ENCODE measurements at places on chromosomes 1 and 21. TPM values are rescaled to one million over a fixed set of nuclear protein-coding genes. Genes with fewer than 3 reads are reported as not detected.

DNA sequence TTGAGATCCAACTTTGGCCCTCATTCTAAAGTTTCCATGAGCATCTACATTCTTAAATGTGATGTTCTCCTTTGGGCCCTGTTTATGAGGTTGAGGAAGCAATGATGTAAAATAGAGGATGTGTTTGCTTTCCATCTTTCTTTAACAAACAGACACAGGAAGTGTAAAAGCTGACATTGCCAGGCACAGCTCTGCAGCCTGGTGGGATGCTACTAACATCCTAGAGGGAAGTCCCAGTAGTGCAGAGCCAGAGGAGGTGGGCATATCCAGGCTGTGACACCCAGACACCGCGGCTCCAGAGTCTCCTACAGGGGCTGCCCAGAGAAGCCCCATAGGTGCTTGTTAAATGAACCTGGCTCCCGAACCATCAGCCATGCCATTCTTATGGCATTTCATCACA lies 16.2 kb downstream of the OLFML2B start:
- no peaks in the 10 kb centered on the region for H3K36me3 ChIP-seq
- H3K27me3 ChIP-seq: no peaks in the 10 kb centered on the region
- no peak overlapping the region for H3K4me3 ChIP-seq
- peaks cover 14% of the 10 kb centered on the region for H3K4me1 ChIP-seq
- H3K27ac ChIP-seq: no peak overlapping the region
- no peak for DNase-seq

The EIF2D gene
- 158 TPM for total RNA-seq

DNA sequence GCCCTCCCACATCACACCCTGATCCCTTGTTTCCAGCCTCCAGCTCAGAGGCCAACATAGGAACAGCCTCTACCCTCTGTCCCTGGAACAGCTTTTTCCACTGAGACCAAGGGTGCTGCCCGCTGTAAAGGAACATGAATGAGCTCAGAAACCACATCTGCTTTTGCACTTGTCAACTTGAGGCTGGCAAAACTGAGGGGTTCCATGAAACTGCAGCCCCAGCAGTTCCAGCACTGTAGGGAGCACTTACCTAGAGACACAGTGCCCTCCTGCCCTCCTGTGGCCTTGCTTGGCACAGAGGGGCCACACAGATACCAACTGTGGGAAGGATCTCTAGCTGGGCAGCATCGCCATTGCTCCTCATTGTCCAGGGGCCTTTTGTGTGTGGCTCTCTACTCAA lies 51.7 kb downstream of the ITPKB start:
- peaks cover 100% of the 10 kb centered on the region for H3K4me1 ChIP-seq
- peaks cover 15% of the 10 kb centered on the region for H3K36me3 ChIP-seq
- peak overlapping the region; percentile 73 for H3K4me3 ChIP-seq
- DNase-seq: peak; percentile 49
- peak overlapping the region; percentile 96 for H3K27ac ChIP-seq

- no peaks in the 10 kb centered on the region for H3K36me3 ChIP-seq
- H3K4me1 ChIP-seq: no peaks in the 10 kb centered on the region
These were observed 178.3 kb downstream of the ATG4C start for GRCh38 chr1:62962014-62962812.

- H3K4me1 ChIP-seq: no peaks in the 10 kb centered on the region
- peaks cover 8% of the 10 kb centered on the region for H3K36me3 ChIP-seq
- no peak for DNase-seq
- H3K27me3 ChIP-seq: no peaks in the 10 kb centered on the region
- H3K4me3 ChIP-seq: no peak overlapping the region
These were observed 21.3 kb downstream of the PRDM15 start for GRCh38 chr21:41857771-41858300.

- H3K4me3 ChIP-seq: no peak overlapping the region
- peaks cover 4% of the 10 kb centered on the region for H3K27me3 ChIP-seq
- no peaks in the 10 kb centered on the region for H3K4me1 ChIP-seq
- DNase-seq: no peak
These were observed 69.3 kb downstream of the PLXNA2 start for GRCh38 chr1:208174731-208175507.

DNA sequence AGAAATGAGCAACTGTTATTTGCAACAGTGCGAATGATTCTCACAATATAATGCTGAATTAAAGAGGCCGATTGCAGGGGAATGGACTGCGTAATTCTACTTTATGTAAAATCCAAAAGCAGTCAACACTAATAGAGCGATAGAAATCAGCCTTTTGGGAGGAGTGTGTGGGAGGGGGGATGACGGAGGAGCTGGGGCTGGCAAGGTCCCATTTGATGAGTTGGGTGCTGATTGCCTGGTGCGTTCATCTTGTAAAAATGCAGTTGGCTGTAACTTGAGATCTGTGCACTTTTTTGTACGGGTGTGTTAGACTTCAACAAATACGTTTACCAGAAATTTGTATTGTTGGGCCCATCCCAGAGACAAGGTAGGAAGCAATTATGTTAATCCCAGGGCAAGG lies 20.7 kb downstream of the TNFRSF8 start:
- DNase-seq: no peak
- H3K4me3 ChIP-seq: no peak overlapping the region
- peaks cover 23% of the 10 kb centered on the region for H3K36me3 ChIP-seq
- no peak overlapping the region for H3K27ac ChIP-seq
- peaks cover 55% of the 10 kb centered on the region for H3K4me1 ChIP-seq

DNA sequence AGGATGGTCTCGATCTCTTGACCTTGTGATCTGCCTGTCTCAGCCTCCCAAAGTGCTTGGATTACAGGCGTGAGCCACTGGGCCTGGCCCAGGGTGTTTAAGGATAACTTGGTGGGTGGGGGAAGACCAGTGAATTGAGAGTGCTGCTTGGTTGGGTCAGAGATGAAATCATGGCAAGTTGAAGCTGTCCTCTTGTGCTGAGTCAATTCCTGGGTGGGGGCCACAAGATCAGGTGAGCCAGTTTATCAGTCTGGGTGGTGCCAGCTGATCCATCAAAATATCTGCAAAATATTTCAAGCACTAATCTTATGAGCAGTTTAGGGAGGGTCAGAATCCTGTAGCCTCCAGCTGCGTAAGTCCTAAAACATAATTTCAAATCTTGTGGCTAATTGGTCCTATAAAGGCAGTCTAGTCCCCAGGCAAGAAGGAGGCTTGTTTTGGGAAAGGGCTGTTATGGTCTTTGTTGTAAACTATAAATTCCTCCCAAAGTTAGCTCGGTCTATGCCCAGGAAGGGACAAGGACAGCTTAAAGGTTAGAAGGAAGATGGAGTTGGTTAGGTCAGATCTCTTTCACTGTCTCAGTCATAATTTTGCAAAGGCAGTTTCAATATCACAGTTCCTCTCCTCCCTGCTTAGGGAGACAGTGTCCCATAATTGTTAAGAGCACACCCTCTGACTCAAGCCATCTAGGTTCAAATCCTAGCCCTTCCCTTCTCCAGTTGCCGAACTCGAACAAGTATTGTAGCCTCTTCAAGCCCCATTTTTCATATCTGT lies 66.8 kb upstream of the BACH1 start:
- peak overlapping the region; percentile 30 for H3K4me3 ChIP-seq
- peaks cover 67% of the 10 kb centered on the region for H3K4me1 ChIP-seq
- H3K27ac ChIP-seq: peak overlapping the region; percentile 24
- peak; percentile 36 for DNase-seq
- H3K27me3 ChIP-seq: peaks cover 8% of the 10 kb centered on the region

Data from activated T-cell treated with anti-CD3 and anti-CD28 coated beads, Interleukin-2, amount 50 U/mL, for 72 hours (primary cell).